ENCODE measurements at places on chromosomes 1 and 21.

DNA sequence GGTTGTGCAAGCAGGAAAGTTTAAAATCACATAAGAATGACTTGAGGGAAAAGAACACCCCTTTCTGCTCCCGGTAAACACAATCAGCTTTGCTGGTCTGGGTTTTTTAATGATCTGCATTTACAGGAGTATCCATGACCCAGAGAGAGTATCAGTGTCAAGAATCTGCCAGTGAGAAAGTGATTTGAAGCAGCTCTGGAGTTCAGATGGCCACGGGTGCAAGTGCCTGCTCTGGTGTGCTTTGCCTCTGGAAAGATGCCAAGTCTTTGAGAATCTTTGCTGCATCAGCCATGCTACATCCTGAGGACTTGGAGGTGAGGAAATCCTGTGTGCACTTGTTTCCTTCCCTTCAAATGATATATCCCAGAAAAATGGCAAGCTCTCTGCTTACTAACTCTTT lies 18.6 kb upstream of the MYSM1 start:
- DNase-seq = no peak

- no peak for DNase-seq
Measured at GRCh38 chr1:178238722-178239510, 145.0 kb downstream of the RASAL2 start.

DNA sequence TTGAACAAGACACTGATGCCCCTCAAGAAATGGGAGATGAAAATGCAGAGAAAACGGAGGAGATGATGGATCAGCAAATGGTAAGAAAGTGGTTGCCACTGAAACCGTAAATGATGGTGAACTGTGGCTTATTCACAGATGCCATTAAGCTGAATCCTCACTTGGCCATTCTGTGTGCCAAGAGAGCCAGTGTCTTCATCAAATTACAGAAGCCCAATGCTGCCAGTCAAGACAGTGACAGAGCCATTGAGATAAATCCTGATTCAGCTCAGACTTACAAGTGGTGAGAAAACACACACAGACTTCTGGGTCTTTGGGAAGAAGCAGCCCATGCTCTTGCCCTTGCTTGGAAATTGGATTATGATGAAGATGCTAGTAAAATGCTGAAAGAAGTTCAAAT lies 52.5 kb downstream of the NBPF6 start:
- DNase-seq = no peak

- no peak for DNase-seq
Measured at GRCh38 chr1:86782482-86782881, 78.1 kb downstream of the SH3GLB1 start.

DNA sequence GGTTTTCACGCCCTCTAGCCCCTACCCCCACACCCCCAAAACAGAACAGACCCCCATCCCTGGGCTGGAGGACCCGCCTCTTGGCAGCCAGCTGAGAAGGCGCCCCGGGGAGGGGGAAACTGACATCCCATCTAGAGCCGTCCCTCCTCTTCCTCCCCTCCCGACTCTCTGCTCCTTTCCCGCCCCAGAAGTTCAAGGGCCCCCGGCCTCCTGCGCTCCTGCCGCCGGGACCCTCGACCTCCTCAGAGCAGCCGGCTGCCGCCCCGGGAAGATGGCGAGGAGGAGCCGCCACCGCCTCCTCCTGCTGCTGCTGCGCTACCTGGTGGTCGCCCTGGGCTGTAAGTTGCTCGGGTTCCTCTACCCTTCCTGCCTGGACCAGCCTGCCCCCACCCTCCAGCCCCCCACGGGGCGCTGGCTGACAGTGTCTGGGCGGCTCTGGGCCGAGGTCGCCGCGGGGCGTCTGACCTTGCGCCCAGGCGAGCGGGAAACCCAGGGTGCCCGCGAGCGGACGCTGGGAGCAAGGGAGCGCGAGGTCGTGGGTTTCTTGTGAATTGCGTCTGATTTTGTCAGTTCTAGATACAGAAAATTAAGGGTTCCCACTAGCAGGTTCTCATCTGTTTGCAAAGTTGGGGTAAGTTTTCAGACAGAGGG lies 618 bp downstream of the JAM2 start:
- DNase-seq = peak; percentile 33

DNA sequence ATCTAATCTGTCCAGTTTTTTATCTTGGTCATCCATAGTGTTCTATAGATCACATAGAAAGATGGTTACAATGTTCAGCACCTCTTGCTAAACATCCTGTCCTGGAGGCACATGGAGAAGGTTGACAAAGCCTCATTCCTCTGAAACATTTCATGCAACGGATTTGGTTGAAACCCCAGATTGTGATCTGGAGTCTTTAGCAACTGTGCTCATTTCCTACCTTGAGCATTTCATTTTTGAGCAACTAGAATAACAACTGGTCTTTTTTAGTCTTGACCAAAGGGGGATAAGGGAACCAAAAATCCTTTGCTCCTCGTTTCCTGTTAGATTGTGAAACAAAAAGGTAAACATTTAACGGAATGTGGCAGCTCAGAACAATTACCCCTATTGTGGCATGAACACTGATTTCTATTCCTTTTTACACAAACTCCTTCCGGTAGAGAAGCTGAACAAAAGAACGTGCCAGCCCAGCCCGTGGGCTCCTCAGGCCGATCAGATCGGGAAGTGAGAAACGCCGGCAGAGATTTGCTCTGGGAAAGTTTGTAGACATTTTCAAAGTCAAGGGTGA lies 94.7 kb upstream of the ERRFI1 start:
- no peak for DNase-seq

- no peak for DNase-seq
Measured at GRCh38 chr1:54795356-54795665, 5.8 kb downstream of the TTC22 start.

GRCh38 chr1:58497499-58497898 lies 49.0 kb downstream of the OMA1 start:
- no peak for DNase-seq

- DNase-seq = no peak
Measured at GRCh38 chr1:8981169-8981568, 35.5 kb downstream of the CA6 start.

GRCh38 chr21:44539046-44539445 lies 949 bp downstream of the KRTAP10-1 start:
- DNase-seq = no peak

GRCh38 chr1:94001397-94002045 lies 92.3 kb upstream of the GCLM start:
- no peak for DNase-seq

- no peak for DNase-seq
Measured at GRCh38 chr1:46583494-46583893, 20.6 kb downstream of the MKNK1 start.

DNA sequence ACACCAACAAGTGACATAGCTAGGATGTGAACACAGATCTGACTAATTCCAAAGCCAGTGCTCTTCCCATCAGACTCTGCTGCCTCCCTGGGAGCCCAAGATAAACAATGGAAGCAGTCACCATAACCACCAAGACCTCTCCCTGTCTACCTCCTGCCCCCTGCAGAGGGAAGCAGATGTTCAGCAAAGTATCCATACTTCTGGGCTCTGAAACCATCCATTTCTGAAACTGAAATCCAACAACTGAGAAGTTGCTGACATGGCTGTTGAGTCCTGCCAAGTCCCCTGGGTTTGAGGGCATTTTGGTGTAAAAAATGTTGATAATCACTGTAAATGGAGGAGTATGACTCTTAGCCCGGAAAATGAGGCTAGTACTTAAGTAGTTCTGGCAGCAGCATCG lies 102.1 kb downstream of the TYW3 start:
- DNase-seq = no peak

DNA sequence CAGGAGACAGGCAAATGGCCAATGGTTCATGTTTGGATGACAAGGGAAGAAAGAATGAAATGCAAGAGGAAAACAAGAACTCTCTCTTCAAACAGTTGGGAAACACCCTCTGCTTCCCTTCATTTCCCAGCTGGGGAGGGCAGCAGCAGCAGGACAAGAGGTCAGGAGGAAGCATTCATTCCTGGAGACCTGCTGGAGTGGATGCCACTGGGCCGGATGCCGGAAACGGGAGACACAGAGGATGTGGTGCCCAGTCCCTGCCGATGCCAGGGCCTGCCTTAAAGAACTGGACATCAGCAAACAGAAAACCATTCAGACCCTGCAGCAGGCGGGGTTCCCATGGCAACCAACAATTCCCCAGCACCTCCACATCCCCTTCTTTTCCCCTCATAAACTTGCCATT lies 102.3 kb upstream of the ZNF648 start:
- DNase-seq = peak; percentile 24

GRCh38 chr1:246199086-246199645 lies 307.9 kb downstream of the SMYD3 start:
- DNase-seq = no peak

- no peak for DNase-seq
Measured at GRCh38 chr1:175511496-175511895, 231.9 kb downstream of the TNR start.

DNA sequence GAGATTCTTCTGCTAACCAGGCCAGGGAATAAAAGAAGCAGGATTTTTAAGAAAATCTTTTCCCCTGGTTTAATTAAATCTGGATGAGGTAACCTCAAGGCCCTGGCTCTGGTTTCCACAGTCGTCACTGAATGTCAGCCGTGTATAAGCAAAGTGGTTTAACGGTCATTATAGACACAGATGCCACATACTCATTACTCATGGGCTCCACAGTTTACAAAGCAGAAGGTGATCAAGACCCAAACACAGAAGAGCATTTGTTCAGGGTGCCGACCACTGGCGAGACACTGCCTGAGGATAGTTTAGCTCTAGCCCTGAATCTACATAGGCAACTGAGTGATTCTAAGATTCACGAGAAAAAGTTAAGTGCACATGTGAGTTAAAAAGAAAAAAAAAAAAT lies 27.8 kb upstream of the RAP1GAP start:
- no peak for DNase-seq

DNA sequence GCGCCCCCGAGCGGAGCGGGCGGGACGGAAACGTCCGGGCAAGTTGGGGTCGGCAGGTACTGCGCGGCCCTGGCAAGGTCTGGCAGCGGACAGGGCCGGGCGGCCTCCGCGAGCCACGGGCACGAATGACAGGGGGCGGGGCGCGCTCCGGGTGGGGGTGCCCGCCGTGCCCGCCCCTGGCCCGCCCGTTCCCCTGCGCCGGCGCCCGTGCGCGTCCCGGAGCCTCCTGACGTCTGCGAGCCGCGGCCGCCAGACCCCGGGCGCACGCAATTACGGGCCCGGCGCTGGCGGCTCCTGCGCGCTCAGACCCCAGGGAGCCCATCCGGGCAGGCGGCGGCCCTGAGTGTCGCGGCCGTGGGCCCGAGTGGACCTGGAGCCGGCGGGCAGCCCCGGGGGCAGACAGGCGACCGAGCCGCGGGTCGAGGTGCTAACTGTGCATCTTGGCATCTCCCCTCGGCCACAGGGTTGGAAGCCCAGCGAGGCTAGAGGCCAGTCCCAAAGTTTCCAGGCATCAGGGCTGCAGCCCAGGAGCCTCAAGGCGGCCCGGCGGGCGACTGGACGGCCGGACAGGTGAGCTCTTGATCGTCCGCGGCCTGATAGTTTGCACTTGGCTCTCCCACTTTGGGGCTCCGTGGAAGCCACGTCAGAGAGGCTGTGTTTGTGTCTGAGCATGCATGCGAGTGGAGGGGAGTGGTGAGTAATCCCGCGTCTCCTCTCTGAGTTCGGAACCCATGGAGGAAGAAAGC lies 918 bp downstream of the MIB2 start:
- peak; percentile 69 for DNase-seq

DNA sequence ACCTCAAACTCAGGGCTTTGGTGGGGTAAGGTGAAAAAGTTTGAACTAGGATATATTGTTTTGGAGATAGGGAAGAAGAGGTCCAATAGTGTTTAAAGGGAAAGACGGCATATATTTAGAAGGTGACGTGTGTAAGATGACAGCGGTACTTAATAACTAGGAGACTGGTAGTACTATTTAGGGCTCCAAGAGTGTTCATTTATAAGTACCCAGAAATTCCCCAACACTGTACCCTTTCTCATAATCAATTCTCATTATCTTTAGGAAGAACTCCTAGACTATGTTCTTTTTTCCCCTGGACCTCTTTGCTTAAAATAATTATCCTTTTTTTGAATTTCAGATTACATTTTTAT lies 1.5 kb downstream of the LYPLAL1 start:
- no peak for DNase-seq

- no peak for DNase-seq
Measured at GRCh38 chr1:76933847-76934815, 66.9 kb downstream of the ST6GALNAC5 start.

- peak; percentile 33 for DNase-seq
Measured at GRCh38 chr1:230299191-230300006, 126.7 kb downstream of the PGBD5 start.

GRCh38 chr1:67230539-67230938 lies 64.3 kb downstream of the IL23R start:
- DNase-seq = no peak

GRCh38 chr1:230495076-230495475 lies 68.9 kb upstream of the PGBD5 start:
- DNase-seq = no peak

DNA sequence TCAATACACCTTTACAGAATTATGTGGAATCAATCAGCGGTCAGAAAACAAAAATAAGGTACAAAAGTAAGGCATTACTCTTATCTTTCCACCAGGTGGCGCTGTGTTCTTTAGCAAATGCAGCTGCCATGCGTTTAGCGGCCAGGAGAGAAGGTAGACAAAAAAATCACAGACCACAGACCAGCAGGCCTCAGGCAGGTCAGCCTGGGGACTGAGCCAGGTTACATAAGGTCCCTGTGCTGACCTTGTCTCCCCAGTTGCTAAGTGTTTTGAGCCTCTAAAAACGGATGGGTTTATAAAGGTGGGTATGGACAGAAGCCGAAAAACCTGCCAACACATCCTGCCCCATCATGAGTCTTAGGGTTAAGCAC lies 2.8 kb downstream of the RGS16 start:
- DNase-seq = peak; percentile 61

DNA sequence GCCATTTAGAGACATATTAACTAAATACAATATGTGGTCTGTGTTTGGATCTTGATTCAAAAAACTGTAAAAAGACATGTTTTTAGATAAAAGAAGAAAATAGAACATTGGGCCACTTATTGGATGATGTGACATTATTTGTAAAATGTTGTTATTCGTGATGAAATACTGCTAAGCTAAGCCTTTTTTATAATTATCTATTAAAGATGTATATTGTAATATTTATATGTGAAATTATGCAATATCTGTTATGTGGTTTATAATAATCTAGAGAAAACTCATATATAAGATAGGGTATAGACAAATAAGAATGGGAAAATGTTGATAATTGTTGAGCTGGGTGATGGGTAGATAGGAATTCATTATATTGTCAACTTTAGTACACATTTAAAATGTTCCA lies 82.0 kb upstream of the RGS1 start:
- no peak for DNase-seq

GRCh38 chr1:116814926-116815723 lies 60.9 kb downstream of the CD2 start:
- no peak for DNase-seq

GRCh38 chr1:177256153-177257075 lies 85.7 kb downstream of the BRINP2 start:
- DNase-seq = peak; percentile 38

All from transverse colon (tissue), 4 donors.